ENCODE measurements at places on chromosomes 12 and 14.

- H3K27me3 ChIP-seq = no peaks in the 10 kb centered on the region
- H3K36me3 ChIP-seq = no peaks in the 10 kb centered on the region
- DNase-seq = no peak
- H3K4me1 ChIP-seq = no peaks in the 10 kb centered on the region
Observed at GRCh38 chr12:41120211-41120610, 67.9 kb upstream of the PDZRN4 start.

DNA sequence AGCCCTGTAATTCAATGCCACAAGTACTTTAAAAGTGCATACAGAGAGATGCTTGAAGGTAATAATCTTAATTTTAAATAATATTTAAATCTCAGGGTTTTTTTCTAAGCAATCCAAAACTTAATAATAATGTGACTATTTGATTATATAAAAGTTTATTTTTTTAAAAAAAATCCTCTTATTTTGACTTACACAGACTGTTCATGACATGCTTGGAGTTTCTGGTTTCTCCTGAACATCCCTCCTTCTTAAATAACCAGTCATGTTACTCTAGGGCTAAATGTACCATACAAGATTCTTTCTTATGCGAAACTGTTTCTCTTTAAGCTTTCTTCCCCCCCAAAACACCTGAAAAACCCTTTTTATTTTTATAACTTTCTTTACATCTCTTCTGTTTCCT lies 58.2 kb upstream of the SLC2A13 start:
- no peak overlapping the region for H3K27ac ChIP-seq
- H3K4me1 ChIP-seq = peaks cover 11% of the 10 kb centered on the region
- no peak for DNase-seq
- H3K36me3 ChIP-seq = no peaks in the 10 kb centered on the region
- H3K4me3 ChIP-seq = no peak overlapping the region

DNA sequence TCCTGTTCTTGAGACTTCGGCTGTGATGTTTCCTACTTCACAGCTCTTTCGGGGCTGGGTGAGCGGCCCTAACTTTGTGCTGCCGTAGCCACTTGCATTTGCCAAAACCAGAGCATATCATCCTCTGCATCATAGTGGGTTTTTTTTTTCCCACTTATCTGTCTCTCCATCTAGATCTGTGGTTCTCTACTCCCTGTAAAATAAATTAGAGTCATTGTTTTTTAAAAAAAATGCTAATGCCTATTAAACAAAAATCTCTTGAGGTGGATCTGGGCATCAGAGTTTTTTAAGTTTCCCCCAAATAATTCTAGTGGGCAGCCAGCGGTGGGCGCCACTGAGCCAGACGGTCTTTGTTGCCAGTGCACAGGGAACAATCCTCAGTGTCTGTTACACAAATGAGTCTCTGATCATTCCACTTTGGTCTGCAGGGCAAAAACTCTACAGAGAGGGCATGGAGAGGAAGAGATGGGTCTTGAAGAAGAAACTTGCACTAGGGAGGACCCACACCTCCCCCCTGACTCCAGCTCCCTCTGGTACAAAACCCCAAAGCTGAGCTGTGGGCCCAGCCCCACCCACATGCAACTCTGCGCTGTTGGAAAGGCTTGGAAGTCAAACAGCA lies 62.4 kb upstream of the BCL2L14 start:
- H3K4me1 ChIP-seq = peaks cover 76% of the 10 kb centered on the region
- DNase-seq = peak; percentile 73
- peak overlapping the region; percentile 74 for H3K4me3 ChIP-seq
- H3K27me3 ChIP-seq = peaks cover 8% of the 10 kb centered on the region

- no peak within 1 kb of the TSS for H3K27ac ChIP-seq
- no peak for DNase-seq
- no peaks in the 10 kb centered on the region for H3K36me3 ChIP-seq
- H3K4me3 ChIP-seq = no peak within 1 kb of the TSS
Observed at GRCh38 chr14:22644305-22644635, at the start of gene OR6J1. TSS of gene OR6J1 (minus strand) at chr14:22644352. CDS start at chr14:22634811, 9,541 bp downstream.

DNA sequence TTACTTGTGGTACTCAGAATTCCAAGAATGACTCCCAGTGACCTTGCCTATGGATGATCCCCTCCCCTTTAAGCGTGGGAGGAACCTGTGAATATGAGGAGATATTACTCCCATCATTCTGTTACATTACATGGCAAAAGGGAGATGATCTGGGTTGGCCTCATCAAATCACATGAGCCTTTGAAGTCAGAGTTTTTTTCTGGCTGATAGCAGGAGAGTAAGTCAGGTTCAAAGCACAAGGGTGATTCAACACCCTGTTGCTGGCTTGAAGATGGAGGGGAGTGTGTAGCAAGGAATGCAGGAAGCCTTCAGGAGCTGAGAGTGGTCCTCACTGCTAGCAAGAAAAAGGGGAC lies 9.1 kb upstream of the MDM2 start:
- no peaks in the 10 kb centered on the region for H3K36me3 ChIP-seq
- no peak for DNase-seq
- no peak overlapping the region for H3K27ac ChIP-seq
- H3K4me1 ChIP-seq = no peaks in the 10 kb centered on the region

- H3K27ac ChIP-seq = no peak overlapping the region
- no peak overlapping the region for H3K4me3 ChIP-seq
- no peak for DNase-seq
- no peaks in the 10 kb centered on the region for H3K4me1 ChIP-seq
- H3K27me3 ChIP-seq = no peaks in the 10 kb centered on the region
- H3K36me3 ChIP-seq = no peaks in the 10 kb centered on the region
Observed at GRCh38 chr12:22916815-22917214, 291.8 kb downstream of the ETNK1 start.

- H3K36me3 ChIP-seq = peaks cover 3% of the 10 kb centered on the region
- H3K27me3 ChIP-seq = no peaks in the 10 kb centered on the region
- no peak overlapping the region for H3K27ac ChIP-seq
- DNase-seq = no peak
- H3K4me3 ChIP-seq = no peak overlapping the region
- H3K4me1 ChIP-seq = no peaks in the 10 kb centered on the region
Observed at GRCh38 chr14:64741200-64741599, 37.0 kb downstream of the PLEKHG3 start.

GRCh38 chr12:106171117-106171750 lies 32.5 kb upstream of the NUAK1 start:
- H3K27me3 ChIP-seq = peaks cover 7% of the 10 kb centered on the region
- no peak for DNase-seq
- no peak overlapping the region for H3K4me3 ChIP-seq
- H3K36me3 ChIP-seq = peaks cover 3% of the 10 kb centered on the region
- no peak overlapping the region for H3K27ac ChIP-seq

GRCh38 chr14:26414926-26415325 lies 182.9 kb downstream of the NOVA1 start:
- no peaks in the 10 kb centered on the region for H3K27me3 ChIP-seq
- no peaks in the 10 kb centered on the region for H3K36me3 ChIP-seq
- no peak for DNase-seq
- H3K4me3 ChIP-seq = no peak overlapping the region
- no peak overlapping the region for H3K27ac ChIP-seq
- H3K4me1 ChIP-seq = no peaks in the 10 kb centered on the region

- H3K4me3 ChIP-seq = no peak overlapping the region
- H3K27me3 ChIP-seq = no peaks in the 10 kb centered on the region
Observed at GRCh38 chr12:126944684-126945083, 1322.3 kb upstream of the TMEM132C start.

- DNase-seq = no peak
- H3K27me3 ChIP-seq = no peaks in the 10 kb centered on the region
- H3K36me3 ChIP-seq = peaks cover 29% of the 10 kb centered on the region
- no peak overlapping the region for H3K27ac ChIP-seq
Observed at GRCh38 chr14:81472096-81472800, 61.4 kb downstream of the SEL1L start.

GRCh38 chr12:8491646-8492530 lies 21.4 kb upstream of the CLEC4D start:
- no peak for DNase-seq
- no peaks in the 10 kb centered on the region for H3K36me3 ChIP-seq
- H3K27me3 ChIP-seq = peaks cover 14% of the 10 kb centered on the region
- H3K4me3 ChIP-seq = no peak overlapping the region

DNA sequence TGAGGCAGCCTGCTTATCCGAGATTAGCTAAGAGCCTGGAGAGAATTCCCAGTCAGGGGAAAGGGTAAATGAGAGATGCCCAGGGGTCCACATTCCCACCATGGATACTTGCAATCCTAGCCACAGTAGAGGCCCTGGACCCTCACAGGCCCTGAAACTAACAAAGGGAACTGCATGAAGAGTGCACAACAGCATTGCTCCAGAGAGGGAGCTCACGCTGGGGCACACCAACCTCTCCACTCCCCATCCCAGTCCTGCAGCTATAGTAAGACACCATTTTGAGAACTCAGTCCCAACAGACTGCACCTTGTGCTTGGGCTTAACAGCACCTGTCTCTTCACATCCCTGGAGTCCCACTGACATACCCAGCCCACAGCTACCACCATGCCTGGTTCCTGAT lies 30.5 kb downstream of the CEP83 start:
- H3K36me3 ChIP-seq = peaks cover 50% of the 10 kb centered on the region
- peaks cover 27% of the 10 kb centered on the region for H3K4me1 ChIP-seq
- H3K27ac ChIP-seq = no peak overlapping the region
- DNase-seq = no peak
- no peak overlapping the region for H3K4me3 ChIP-seq
- no peaks in the 10 kb centered on the region for H3K27me3 ChIP-seq

DNA sequence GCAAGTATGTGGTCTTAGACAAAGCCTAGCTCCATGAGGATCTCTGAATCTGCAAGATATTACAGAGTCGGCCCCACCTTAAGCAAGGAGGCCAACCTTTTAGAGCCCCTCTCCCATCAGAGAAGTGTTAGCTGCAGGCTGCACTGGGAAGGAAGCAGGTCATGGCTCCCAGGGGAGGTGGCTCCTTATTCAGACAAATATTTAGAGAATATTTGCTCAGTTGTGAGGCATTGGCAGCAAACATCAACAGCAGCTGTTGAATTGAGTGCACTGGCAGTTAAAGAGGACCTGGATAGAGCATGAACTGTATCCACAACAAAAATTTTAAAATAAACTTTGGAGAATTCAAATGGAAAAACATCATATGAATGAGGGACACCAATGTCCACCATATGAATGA lies 44.7 kb downstream of the FSCB start:
- H3K36me3 ChIP-seq = no peaks in the 10 kb centered on the region
- no peak overlapping the region for H3K4me3 ChIP-seq
- no peak for DNase-seq
- H3K27me3 ChIP-seq = no peaks in the 10 kb centered on the region
- no peak overlapping the region for H3K27ac ChIP-seq

DNA sequence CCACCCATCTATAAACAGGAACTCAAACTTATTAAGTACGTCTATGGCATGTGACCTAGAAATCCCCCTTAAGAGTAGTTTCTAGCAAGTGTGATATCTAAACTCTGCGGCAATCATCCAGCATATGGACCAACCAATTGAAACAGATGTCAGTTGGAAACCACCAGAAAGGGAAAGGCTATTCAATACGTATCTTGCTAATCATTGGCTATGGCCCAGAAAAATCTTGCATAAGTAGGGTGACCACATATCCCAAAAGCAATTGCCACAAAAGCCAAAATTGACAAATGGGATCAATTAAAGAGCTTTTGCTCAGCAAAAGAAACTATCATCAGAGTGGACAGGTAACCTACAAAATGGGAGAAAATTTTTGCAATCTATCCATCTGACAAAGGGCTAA lies 24.2 kb downstream of the SYNJ2BP start:
- H3K36me3 ChIP-seq = peaks cover 10% of the 10 kb centered on the region
- H3K27ac ChIP-seq = no peak overlapping the region
- H3K4me1 ChIP-seq = peaks cover 1% of the 10 kb centered on the region

- peak overlapping the region; percentile 90 for H3K4me3 ChIP-seq
- peak; percentile 51 for DNase-seq
- peaks cover 47% of the 10 kb centered on the region for H3K4me1 ChIP-seq
- peaks cover 23% of the 10 kb centered on the region for H3K36me3 ChIP-seq
Observed at GRCh38 chr12:22543246-22544037, 900 bp downstream of the C2CD5 start.

DNA sequence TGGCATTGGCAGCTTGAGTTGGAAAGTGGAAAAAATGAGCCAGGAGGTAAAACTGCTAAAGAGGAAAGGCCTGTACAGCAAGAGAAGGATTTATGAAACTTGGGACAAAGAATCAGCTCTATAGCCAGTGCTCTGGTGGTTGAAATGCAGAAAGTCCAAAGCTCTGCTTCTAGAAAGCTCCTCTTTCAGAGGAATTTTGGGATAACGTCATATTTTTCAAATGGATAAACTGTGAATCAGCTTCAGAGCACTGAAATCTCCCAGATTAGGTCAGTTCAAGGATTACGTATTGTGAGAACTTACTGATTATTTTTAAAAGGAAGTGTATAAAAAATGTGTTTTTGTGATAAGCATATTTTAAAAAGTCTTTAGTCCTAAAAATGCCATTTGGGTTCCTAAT lies 203.1 kb upstream of the CNOT2 start:
- peaks cover 2% of the 10 kb centered on the region for H3K27me3 ChIP-seq
- H3K4me3 ChIP-seq = no peak overlapping the region
- H3K4me1 ChIP-seq = no peaks in the 10 kb centered on the region
- no peak overlapping the region for H3K27ac ChIP-seq
- H3K36me3 ChIP-seq = no peaks in the 10 kb centered on the region

DNA sequence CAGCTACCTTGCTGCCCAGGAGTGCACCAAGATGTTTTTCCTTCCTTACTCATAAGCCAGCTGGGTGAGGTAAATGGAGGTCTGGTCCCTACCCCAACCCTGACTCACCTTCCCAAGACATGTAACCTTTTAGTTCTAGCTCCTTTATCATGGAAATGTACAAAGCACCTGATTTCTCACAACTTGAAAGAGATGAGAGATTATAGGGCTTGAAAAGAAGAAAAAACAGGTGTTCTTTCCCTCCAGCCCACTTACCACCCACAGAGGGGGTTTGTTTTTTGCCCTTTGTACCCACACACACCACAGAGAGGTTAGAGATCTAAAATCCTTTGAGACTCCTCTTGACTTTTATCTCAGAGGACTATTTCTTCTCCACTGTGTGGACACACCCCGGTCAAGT lies 21.1 kb downstream of the PLXNC1 start:
- H3K4me1 ChIP-seq = peaks cover 77% of the 10 kb centered on the region
- H3K36me3 ChIP-seq = no peaks in the 10 kb centered on the region
- H3K4me3 ChIP-seq = no peak overlapping the region
- peak overlapping the region; percentile 66 for H3K27ac ChIP-seq
- H3K27me3 ChIP-seq = no peaks in the 10 kb centered on the region
- no peak for DNase-seq

- H3K4me3 ChIP-seq = no peak overlapping the region
- H3K36me3 ChIP-seq = no peaks in the 10 kb centered on the region
Observed at GRCh38 chr12:480831-481816, 21.4 kb downstream of the B4GALNT3 start.

DNA sequence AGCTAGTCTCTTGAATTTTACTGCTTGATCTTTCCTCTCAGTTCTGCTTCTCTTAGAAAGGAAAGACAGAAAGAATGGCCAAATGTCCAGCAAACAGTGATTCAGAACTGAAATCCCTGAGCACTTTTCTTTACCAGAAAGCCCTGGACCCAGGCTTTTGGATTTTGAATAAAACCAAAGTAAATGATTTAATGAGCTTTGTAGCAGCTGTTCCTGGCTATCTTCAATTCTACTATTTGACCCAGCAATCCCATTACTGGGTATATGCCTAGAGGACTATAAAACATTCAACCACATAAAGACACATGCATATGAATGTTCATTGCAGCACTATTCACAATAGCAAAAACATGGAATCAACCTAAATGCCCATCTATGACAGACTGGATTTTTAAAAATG lies 187.2 kb downstream of the PRKD1 start:
- no peaks in the 10 kb centered on the region for H3K27me3 ChIP-seq
- H3K4me3 ChIP-seq = no peak overlapping the region
- DNase-seq = no peak
- no peaks in the 10 kb centered on the region for H3K36me3 ChIP-seq
- no peak overlapping the region for H3K27ac ChIP-seq
- no peaks in the 10 kb centered on the region for H3K4me1 ChIP-seq
